Activated CD4-positive, CD25-positive, alpha-beta regulatory T cell treated with anti-CD3 and anti-CD28 coated beads, Interleukin-2, amount 50 U/mL, for 72 hours (primary cell): ENCODE measurements at places on chromosomes 3 and 15.

GRCh38 chr15:31871166-31871886 is 159.0 kb upstream of the CHRNA7 start:
- DNase-seq = no peak

DNA sequence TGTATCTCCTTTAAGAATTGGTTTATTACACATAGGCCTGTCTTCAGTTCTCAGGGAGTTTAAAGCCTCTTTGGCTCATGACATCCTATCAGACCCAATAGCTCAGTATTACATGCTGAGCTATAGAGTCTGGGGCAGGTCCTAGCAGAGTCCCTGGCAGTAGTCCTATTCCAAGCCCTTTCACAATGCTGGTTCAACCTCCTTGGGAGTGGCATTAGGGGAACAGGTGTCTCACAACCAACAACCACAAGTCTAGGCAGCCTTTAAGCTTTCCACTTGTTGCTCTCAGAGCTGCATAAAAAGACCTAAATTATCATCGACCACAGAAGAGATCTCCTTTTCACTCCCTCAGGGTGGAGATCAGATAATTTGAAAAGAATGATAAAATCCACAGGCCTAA is 22.8 kb upstream of the C2CD4B start:
- no peak for DNase-seq

DNA sequence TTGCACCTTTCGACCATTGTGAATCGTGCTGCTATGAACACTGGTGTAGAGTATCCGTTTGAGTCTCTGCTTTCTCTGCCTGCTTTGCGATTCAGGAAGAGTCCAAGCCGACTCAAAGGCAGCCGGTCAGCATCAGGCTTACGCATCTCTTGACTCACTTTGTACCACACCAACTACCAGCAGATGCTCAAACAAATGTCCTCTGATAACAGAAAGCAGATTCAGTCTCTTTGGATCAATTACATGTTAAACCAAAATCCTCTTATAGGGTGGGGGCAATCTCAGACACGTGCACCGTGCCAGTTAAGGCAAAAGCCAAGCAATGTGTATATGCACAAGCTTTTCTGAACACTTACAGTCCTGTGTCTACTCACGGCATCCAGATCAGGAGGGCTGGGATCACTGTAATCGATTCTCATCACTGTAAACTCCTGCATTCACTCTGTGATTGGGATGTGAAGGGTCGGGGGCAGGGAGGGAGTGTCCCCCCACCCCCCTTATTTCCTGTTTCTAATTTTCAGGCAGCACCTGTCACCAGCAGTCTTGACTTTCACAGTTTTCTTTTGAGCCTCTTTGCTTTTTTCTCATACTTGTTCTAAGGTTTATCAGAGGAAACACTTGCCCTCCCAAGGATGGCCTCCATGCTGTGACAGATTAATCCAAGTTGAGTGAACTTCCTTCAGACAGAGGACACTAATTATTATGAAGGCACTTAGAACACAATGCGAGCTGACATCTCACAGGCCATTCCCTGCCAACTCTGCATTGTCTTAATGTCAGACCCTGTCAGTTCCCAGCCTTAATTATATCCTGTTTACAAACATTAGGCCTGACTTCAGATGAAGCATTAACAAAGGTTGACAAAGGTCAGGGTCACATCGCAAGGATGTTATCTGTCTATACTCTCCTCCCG is 153.5 kb downstream of the MECOM start:
- no peak for DNase-seq

GRCh38 chr15:28085489-28086174 is 13.5 kb downstream of the OCA2 start:
- no peak for DNase-seq

DNA sequence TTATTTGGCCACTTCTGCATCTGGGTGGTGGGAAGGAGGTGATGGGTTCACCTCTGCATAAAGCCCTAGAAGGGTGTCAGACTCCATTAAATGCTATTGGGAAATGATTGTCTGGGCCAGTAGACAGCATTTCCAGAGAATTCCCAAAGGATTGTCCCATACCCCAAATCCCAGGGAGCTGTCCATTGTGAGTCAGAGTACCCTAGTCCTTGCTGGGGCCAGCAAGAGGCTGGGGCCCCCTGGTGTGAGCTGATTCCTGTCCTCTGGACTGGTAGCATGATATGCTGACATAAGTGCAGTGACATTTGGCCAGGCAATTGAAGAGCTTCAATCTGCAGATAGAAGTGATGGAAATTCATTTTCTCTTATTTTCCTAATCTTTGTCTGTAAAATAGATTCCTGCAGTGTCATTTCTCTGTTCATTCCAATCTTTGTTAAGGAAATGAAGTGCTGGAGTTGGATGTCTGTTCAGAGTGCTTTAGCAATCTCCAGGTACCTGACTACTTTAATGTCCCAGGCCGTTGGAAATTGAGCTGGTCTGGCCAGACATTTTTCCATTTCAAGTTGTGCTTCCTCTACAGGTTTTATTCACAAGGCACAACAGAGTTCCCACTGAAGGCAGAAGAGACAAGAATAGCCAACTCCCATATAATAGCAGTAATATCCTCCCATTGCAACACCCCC is 91.2 kb downstream of the RPLP1 start:
- DNase-seq = no peak
